ENCODE measurements at places on chromosomes 4 and X.

DNA sequence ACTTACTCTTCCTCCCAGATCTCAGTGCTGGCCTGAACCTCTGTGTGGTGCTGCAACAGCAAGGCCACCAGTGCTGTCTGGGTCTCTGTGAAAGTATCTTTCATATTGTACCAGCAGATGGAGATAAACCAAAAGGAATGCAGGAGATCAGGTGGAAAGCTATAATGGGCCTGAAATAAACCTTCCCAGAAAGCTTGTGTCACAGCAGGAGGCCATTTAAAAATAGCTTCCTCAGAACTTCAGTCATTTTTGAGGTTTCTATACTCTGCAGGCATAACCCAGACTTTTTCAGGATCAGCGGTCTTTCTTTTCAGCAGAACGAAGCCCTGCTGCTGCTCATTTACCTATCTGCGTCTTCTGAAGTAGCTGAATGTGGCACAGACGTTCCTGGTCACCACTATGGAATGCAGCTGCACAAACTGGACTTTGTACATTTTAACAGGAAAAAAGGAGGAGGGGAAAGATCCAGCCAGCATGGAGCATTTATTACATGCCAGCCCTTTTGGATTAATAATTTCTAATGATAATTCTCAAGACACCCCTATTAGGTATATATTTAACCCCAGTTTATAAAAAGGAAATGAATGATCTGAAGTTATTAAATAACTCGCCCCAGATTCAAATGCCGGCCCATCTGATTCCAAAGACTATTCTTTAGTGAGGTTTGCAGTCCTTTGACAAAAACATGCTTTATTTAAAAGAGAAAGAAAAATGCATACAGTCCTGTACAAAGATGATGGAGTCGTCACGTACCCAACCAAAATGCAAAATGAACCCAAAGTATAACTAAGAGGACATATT, 119.7 kb downstream of the NFKB1 start:
- DNase-seq = peak; percentile 37

DNA sequence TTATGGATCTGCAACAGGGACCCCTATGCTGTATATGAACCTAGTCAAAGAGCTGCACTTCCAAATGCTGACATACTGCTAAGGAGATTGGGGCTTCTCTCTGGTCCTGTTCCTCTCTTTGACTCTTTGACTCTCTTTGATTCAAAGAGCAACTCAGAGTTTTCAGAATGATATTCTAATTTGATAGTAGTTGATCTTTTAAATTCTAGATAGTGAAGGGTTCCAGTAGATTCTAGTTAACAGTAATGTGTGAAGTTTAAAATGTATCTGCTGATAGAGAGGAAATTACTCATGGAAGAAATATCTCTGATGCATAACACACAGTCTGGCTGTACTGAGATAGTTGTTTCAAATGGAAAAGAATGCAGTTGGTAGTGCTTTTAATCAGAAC, 239.1 kb downstream of the RASL11B start:
- DNase-seq = no peak

DNA sequence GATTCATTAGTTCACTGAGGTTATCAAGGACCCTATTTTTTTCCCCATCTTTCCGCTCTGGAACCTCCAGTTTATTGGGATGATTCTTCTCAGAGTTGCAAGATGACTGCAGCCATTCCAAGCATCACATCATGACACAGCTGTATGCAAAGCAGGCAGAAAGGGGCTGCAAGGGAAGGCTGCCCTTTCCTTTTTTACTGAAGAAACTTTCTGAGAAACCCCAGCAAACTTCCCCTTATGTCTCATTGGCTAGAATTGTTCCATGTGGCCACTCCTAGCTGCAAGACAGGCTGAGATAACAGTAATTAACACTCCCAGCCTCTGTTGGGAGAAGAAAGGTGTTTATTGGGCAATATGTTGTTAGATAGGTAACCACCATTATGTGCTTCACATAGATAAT, 102.6 kb downstream of the SATL1 start:
- DNase-seq = no peak

DNA sequence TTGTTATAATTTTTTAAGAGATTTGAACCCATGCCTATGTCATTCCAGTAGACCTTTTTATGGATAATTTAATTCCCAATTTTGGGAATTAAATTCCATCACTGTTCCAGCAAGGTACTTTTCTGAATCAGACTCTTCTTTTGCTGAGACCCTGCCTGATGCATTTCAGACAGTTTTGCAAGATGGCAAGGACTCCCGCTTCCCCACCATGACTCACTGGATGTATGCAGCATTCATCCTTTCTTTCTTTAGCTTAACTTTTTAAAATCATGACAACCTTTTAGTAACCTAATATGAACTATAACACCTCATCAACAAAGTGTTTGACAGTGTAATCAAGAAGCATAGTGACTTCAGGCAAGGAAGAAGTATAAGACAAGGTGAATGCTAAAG, 178.1 kb upstream of the LEF1 start:
- DNase-seq = no peak

DNA sequence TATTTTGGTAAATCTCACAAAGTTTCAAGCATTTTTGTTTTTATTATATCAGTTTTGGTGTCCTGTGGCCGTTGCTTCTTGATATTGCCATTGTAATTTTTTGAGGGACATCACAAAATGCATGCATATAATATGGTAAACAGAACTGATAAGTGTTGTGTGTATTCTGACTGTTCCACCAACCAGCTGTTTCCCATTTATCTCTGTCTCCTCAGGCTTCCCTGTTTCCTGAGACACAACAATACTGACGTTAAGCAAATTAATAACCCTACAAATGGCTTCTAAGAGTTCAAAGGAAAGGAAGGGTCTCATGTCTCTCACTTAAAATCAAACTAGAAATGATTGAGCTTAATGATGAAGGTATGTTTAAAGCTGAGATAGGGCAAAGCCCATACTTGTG, 40.0 kb downstream of the UGT2B10 start:
- DNase-seq = no peak

GRCh38 chr4:154478547-154478946, 13.1 kb downstream of the DCHS2 start:
- DNase-seq = no peak

- DNase-seq = no peak
These were observed 24.8 kb downstream of the CTBP1 start for GRCh38 chr4:1223841-1224809.

- DNase-seq = no peak
These were observed 331.5 kb downstream of the PRDM5 start for GRCh38 chr4:120591038-120591437.

- DNase-seq = peak; percentile 14
These were observed at the start of gene GPR34 for GRCh38 chrX:41688835-41689234. Gene GPR34, plus strand, starts transcription at chrX:41688973. Its CDS starts 6,661 bp downstream, at chrX:41695634.

- DNase-seq = no peak
These were observed 44.1 kb downstream of the QRFPR start for GRCh38 chr4:121336706-121337105.

GRCh38 chr4:40321574-40322275, 13.4 kb upstream of the CHRNA9 start:
- no peak for DNase-seq

DNA sequence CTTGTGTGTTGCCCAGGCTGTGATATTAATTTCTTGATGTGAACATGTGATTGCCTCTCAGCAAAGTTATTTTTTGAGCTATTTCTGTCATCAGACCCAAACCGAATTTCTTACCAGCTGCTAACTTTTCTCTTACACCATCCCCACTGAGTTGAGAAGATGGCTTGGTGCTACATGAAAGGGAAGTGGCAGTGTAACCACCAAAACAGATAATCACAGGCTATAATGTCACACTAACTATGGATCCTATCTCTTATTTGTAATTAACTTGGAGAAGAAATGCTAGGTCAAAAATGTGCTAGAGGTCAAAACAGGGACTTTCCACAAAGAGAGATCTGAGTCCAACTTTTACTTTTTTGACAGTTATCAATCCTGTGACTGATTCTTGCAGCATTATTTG, 43.8 kb downstream of the ELOVL6 start:
- DNase-seq = no peak

GRCh38 chr4:65450899-65451298, 219.4 kb downstream of the EPHA5 start:
- no peak for DNase-seq

Measured in CD4-positive, alpha-beta T cell treated with Interleukin-12 subunit alpha and Interleukin-12 subunit beta, for 1 hour (primary cell).